ENCODE measurements at places on chromosomes 2 and 18.

DNA sequence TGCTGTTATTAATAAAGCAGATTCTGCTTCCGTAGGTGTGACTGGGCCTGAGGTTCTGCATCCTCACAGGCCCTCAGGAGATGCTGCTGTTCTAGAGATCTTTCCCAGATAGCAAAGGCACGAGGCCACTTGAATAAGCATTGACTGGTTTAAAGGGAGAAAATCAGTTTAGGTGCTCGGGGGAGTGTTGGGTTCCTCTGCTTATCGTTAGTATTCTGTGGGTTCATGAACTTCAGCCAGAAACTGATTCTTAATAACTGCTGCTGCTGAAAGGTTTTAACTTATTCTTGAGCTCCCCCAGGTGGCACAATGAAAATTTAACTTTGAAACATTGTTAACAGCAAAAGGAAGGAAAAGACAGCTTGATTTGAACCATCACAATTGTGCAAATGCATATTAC, 56.9 kb downstream of the ITGA6 start:
- DNase-seq = peak; percentile 55

DNA sequence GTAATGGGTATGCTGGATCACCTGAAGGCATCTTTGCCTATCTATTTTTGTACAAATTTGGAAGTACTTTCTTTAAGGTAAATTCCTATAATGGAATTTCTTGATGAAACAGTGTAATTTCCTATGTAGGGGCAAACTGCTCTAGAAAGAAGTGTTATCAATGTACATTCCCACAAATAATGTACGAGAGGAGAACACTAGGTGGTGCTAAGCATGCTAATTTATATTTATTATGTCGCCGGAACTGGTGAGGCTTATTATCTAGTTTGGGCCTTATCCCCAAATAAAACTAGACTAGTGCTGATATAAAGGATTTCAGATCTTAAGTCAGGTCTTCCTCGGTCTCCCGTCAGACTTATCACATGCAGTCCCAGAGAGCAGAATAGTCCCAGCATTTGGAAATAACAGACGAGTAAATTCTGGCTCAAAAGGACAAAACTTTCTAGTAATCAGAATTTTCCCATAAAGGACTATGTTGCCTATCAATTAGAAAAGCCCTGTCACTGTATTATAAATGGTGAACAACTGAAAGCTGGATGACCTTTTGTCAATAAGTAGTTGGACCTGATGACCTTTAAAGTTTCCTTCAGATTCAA, 86.9 kb upstream of the RBBP8 start:
- DNase-seq = peak; percentile 48

DNA sequence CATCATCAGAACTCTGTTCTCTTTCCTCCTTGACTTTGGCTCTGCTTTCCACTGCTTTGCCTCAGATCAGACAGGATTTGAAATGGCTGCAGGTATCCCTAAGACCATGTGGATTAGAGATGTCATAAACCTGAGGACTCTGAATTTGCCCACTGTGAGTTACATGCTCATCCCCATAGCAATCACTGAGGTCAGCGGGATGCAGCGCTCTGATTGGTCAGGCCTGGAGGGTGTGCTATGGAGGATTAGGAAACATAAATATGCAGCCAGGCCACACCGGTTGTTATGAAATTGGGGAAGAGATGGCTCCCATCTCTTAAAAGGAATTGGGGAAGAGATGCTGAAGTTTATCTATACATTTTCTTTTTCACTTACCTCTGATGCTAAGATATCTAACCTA, 73.7 kb upstream of the DNAJC10 start:
- DNase-seq = no peak

- DNase-seq = peak; percentile 92
These were observed 172.6 kb downstream of the TCF4 start for GRCh38 chr18:55415258-55415871.

DNA sequence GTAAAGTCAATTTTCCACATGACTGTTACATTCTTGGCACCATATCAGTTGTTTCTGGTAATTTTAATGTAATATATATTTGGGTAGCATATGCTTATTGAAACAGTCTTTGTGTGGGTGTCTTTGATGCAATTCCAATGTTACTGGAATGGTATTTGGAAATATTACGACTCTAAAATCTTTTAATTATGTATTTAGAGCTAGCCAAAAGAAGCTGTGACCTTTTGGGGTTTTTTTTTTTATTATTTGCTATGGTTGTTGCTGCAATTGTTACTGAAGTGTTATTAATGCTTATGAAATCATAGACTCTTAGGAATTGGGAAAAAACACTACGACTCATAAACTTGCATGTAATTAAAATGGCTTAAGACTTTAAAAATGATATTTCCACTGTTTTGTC, 95.9 kb downstream of the AOX1 start:
- no peak for DNase-seq

DNA sequence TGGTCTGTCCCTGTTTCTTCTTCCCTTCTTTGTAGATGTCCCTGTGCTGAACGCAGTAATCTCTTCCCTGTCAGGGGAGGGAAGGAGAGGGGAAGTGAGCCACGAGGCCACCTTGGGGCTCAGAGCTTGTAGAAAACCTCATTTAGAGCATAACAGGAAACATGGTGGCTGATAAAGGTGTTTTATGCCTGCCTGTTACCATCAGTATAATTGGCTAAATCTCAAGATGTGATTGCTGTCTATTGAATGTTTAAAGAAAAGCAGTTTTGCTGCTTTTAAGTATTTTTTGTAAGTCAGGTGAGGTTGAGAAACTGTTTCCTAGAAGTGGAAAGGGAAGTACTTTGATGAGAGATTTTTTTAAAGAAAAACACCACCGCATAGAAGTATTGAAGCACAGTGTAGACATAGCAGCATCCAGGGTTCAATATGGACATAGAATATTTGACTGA, 59.7 kb upstream of the PDK1 start:
- DNase-seq = no peak

- no peak for DNase-seq
These were observed 4.5 kb downstream of the INPP5D start for GRCh38 chr2:233064530-233065199.

DNA sequence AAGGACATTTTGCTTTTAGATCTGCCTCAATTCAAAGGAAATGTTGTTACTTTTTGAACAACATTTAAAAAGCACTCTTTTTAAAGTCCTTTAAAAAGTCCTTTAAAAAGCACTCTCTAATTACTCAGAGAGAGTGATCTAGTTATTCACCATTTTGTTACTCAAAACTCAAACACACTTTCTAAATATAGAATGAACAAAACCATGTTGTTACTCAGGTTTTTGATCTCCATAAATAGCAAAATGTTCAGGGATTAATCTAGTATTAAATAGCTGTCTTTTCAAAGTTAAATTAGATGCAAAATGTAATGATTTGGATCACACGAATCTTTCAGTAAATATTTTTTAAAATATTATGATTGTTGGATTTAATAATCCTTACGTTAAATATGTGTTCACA, 143.5 kb upstream of the BOD1L2 start:
- no peak for DNase-seq

- no peak for DNase-seq
These were observed 303.9 kb downstream of the LRATD1 start for GRCh38 chr2:14936426-14936825.

DNA sequence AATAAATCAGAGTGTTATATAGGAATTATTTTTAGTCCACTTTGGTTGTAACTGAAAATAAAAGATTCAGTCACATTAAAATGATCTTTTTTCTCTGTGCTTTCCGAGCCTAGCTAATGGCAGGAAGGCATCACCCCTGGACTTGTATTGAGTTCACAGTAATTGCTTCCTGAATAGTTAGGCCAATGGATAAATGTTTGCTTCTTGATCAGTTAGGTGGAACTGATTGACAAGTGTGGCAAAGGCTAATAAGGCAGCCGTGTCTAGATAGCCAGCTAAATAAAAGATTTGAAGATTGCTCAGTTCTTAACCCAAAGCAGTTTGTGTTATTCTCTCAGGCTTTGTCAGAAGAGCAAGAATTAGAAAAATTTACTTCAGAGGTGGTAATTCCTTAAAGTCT, 20.8 kb downstream of the FAM171B start:
- peak; percentile 42 for DNase-seq

- no peak for DNase-seq
These were observed 45.6 kb downstream of the RNU4ATAC start for GRCh38 chr2:121576263-121576662.

DNA sequence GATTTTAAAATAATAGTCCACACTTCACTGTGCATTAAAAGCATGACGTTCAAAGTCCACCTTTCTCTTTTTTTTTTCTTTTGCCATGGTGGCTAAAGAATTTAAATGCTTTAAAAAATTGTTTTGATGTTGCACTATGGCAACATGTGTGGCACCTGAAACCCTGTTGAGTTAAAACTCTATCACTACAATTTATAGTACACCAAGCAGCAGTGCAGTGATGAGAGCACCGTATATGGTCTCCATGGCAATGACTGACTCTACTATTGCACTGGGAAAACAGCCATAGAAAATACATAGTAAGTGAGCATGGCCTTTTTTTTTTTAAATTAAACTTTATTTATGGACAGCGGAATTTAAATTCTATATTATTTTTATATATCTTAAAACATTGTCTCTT, 298.8 kb downstream of the FIGN start:
- DNase-seq = no peak

- no peak for DNase-seq
These were observed 255.8 kb downstream of the LPIN1 start for GRCh38 chr2:12002215-12002614.

GRCh38 chr2:132542953-132543569, 126.5 kb downstream of the GPR39 start:
- no peak for DNase-seq

DNA sequence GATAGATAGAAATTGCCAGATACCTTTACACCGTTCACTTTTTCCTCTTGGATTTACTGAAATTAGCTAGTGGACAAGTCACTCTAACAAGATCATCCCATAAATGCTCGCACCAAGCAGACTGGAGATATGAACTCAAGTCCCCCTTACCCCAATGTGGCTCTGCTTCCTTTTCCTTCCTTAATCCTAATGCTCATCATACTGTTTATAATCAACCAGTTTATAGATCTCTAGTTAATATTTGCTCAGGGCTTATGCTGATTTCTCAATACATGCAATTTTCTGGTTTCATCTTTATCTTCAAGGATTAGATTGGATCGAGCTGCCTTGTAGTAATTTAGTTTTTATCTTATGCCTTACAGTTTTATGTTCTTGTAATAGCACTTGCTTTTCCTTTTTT, 318.3 kb upstream of the KLHL29 start:
- DNase-seq = no peak

DNA sequence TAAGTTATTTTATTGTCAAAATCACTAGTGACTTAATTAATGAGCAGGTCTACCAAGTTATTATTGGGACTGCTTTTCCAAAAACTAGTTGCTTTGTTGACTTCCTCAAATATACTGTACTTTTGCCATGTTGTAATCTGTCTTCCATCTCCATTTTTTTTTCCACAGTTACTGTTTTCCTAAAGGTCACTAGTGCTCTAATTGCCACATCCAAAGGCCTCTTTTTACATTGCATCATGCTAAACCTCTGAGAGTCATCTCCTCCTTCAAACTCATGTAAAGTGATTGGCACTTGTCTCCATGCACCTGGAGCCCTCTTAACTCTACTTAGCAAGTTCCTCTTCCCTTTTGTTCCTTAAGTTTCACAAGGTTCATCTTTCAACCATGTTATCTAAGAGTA, 11.8 kb downstream of the PMAIP1 start:
- DNase-seq = no peak

DNA sequence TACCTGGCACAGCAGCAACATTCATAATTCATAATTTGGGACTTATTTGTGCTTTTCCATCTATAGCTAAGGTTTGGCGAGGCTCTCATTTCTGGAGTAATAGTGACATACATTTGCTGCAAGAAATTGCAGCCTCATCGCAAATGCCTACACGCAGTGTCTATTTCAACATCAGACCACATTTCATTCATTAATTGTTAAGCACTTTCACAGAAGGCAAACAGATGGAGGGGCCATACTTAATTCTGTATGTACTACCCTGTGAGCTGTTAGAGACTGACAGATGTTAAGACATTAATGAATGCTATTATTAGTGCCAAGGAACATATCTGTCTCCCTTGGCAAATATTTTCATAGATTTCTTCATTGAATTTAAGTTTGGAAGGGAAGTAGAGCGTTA, 125.7 kb downstream of the UXS1 start:
- DNase-seq = peak; percentile 67
